HCT116 (cell line): ENCODE measurements at places on chromosomes 5 and 9.

DNA sequence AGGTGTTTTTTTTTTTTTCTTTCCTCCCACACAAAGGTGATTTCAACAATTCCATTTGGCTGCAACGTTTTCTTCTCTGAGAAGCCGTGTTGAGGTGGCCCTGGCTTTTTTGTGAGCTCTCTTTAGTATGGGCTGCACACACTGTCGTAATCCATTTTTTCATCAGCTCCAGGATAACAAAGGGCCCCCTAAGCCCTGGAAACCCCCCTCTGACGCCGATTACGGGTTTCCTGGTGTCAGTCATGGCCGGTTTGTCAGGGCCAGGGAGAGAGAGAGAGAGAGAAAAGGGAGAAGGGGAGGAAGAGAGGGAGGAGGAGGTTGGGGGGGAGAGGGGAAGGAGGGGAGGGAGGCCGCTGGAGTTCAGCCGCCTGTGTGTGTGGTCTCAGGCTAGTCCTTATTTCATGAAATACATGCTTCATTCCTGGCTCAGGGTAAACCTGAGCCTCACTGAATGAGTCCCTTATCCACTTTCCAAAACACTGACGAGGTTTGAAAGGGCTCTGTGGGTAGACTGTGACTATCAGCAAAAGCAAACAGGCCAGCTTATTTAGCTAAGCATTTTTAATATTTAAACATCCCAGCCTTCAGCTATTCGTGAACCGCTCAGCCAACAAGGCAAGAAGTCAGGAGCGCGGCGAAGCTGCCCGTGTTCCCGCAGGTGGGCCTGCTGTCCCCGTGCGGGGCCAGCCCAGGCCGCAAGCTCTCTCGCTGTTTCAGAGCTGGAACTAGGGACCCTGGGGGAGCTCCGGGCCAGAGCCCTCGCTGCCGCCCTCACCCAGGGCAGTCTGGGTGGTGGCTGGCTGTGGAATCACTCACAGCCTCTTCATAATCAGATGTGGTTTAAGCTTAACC, 172.8 kb downstream of the ERCC6L2 start:
- no peak for DNase-seq

DNA sequence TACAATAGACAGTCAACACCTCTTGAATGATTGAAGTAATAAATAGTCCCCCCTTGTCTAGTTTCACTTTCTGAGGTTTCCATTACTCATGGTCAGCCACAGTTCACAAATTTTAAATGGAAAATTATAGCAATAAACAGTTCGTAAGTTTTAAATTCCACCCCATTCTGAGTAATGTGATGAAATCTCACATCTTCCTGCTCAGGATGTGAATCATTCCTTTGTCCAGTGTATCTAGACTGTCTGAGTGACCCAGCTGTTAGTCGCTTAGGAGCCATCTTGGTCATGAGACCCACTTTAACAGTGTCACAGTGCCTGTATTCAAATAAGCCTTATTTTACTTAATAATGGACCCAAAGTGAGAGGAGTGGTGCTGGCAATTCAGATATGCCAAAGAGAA, 311.6 kb upstream of the PRR16 start:
- DNase-seq, result no peak

DNA sequence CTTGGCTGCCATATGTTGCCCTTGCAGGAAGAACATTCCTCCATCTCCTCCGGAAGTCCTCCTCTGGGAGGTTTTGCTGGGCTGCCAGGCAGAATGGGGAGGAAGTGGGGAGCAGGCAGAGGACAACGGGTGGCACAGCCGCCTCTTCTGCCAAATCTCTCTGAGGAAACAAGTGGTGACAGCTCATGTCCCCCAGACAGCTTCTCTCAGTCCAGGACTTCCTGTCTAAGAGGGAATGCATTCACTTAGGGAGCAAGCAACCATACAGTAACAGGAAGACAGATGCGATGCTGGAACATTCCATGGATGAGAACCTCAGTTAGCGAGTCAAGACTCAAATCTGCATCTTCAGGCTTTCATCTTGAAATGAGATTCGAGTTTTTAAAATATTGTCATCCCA, 701.0 kb downstream of the SEMA5A start:
- no peak for DNase-seq

DNA sequence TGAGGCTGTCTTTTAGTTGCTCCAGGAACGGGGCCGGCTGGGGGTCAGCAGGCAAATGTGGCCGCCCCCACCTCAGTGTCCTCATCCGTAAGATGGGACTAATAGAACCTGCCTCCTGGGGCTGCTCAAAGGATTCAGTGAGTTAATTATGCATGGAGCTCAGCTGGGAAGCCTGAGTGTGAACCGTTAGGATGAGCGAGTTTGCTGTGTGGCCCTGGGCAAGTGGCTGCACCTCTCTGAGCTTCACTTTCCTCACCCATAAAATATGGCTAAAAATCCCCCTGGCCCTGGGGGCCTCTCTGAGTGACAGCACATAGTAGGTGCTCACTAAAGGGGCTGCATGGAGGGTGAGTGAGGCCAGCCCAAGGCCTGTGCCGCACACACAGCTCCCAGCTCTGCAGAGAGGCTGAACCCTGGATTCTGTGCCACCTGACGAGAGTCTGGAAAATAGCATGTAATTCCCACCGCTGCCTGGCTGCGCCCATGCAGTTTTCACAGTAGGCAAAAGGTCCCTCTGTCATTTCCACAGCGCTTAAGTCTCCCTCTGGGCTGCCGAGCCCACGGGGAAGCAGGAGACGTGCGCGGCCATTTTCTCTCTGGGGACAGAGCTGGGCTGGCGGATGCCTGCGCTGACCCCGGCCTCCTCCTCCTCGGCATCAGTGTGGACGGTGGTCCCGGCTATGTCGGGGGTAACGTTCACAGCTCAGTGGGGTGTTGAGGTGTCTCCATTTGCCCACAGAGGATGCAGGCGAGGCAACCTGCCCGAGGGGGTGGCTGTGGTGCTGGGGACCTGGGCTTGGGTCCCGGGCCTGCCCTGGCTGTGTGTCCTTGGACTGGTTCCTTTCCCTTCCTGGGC, 18.2 kb downstream of the ASS1 start:
- DNase-seq, result no peak
